CD4-positive, alpha-beta T cell treated with Interleukin-21 for 1 hour (primary cell): ENCODE measurements at places on chromosomes 1 and 21.
A peak's percentile ranks its signal among the peaks of the same experiment; 100 is the strongest.

GRCh38 chr1:197663162-197663953 is 111.9 kb downstream of the DENND1B start:
- no peak for DNase-seq

DNA sequence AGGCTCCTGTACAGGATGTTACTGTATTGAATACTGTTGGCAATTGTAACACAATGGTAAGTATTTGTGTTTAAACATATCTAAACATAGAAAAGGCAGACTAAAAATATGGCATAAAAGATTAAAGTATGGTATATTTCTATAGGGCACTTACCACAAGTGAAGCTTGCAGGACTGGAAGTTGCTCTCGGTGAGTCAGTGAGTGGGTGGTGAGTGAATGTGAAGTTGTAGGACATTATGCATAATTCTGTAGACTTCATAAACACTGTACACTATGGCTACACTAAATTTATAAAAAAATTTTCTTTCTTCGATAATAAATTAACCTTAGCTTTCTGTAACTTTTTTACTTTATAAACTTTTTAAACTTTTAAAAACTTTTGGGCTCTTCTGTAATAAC is 13.7 kb upstream of the TRIM62 start:
- no peak for DNase-seq

GRCh38 chr1:1307261-1307922 is 338 bp downstream of the ACAP3 start:
- no peak for DNase-seq

DNA sequence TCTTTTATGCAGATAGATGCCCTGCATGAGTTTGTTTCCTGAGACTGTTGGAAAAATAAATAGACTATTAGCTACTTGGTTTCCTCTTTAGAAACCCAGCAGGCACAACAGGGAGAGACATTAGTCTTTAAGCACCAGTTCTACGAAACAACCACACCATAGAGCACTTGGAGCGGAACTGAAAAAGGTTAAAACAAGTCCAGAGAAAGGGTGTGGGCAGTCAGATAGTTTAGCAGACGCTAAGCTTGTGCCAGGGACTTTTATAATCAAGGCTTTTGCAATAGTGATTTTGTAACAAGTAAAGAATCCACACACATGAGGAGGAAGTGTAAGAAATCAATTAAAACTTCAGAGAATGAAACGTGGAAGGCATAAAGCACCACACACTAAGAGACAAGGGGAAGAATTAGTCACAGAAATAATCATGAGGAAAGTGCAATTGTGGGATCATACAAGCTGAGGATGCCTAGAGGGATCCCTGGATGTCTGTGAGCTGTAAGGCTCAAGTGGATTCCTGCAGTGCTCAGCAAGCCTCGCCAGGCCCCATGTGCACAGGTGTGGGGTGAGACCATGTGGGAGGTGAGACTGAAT is 37.8 kb upstream of the TLR5 start:
- DNase-seq = peak; percentile 12

DNA sequence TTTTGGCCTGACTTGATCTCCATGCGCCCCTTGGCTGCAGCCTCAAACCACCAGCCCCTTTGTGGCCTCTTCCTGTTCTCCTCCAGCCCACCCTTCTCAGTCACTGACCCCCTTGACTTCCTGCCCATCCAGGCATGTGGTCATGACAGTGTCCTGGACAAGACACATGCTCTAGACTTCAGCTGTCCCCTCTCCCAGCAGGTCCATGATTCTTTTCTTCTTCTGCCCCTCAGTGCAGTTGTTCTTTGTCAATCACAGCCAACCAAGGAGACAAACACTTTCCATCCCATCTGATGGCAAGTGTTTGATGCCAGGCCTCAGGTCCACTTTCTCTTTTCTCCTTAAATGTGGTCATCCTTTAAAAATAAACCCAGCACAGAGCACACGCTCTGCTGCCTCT is 49.7 kb downstream of the SYT6 start:
- no peak for DNase-seq

GRCh38 chr1:110505596-110505995 is 13.4 kb downstream of the KCNA10 start:
- DNase-seq = no peak

GRCh38 chr1:41662765-41663437 is 178.4 kb upstream of the EDN2 start:
- no peak for DNase-seq

GRCh38 chr21:19541602-19542001 is 1138.0 kb upstream of the TMPRSS15 start:
- no peak for DNase-seq

DNA sequence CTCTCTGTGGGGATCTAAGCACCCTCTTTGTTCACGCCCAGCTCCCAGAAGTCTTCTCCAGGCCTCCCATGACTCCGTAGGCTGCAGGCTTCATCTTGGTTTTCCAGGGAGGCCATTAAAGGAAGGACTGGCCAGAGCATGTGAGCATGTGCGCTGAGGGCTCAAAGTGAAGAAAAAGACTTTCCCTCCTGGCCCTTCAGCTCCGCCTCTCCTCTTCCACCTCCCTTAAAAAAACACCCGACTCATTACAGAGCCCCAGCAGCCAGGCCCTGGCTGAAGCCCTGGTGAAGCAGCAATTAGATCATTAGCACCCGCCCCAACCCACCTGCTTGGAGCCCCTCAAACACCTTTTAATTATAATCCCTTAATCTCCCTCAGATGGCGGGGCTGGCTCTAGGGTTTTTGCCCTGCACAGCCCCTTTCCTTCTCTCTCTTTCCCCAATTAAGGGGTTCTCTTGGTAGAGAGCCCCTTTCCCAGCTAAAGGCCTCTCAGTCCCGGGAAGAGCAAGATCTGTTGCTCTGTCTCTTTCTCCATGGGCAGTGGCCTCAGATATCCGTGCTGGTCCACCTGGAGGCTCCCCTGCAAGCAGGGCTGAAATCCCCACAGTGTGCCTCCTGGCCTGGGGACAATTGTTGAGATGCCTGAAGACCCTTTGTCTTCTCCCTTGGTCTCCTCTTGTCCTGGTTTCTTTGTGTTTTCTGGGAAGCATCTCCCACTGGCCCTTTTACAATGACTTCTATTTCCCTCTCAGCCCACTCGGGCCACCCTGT is 30.5 kb downstream of the RHBG start:
- DNase-seq = no peak

DNA sequence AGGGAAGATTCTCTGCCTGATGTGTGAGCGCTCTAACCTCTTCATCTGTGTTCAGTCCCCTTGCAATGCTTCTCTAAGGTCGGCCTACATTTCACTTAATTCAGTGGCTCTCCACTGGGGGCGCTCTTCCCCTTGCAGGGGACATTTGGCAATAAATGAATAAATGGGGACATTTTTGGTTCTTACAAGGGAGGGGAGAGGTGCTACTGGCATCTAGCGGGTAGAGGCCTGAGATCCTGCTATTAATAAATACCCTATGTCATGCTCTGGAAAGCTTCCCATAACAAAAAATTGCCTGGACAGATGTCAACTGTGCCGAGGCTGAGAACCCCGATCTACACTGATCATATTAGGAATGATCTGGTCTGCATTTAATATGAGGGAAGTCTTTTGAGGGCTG is 25.9 kb upstream of the DNAJC11 start:
- peak; percentile 57 for DNase-seq

DNA sequence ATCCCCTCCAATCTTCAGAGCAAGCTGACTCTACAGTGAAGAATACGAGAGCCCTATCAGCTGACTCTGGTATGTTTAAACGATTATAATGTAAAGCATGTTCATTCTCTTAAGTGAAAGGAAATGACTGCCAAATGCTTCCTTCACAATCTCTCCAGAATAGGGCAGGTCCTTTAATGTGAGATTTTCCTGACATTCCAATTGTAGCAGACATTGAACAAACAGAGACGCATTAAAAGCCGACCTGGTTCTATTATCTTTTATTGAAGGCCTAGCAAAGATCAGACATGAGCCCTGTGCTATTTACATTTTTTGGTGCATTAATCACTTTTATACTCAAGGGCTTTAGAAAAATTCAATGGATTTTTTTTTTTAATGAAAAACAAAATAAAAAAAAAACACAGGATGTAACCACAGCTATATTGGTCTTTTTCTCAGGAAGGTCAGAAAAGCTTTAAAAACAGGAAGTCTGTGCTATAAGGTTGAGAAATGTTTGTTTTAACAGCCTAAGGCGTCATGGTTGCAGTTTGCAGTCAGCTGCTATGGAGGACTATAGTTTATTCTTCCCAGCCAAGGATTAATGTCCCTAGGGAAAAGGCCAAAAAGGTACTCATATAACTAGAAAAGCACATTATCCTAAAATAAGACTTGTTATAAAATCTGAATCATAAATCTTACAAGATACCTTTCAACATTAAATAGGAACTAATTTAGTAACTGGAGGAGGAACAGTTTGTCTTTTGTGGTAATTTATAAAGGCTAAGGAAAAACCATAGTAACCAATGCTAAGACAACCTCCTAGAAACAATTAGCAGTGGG is 104.8 kb downstream of the RERE start:
- DNase-seq = peak; percentile 22

GRCh38 chr21:33481314-33481943 is 1.7 kb upstream of the TMEM50B start:
- no peak for DNase-seq

- DNase-seq = no peak
Measured at GRCh38 chr21:45507523-45507875, 34.7 kb downstream of the SLC19A1 start.

DNA sequence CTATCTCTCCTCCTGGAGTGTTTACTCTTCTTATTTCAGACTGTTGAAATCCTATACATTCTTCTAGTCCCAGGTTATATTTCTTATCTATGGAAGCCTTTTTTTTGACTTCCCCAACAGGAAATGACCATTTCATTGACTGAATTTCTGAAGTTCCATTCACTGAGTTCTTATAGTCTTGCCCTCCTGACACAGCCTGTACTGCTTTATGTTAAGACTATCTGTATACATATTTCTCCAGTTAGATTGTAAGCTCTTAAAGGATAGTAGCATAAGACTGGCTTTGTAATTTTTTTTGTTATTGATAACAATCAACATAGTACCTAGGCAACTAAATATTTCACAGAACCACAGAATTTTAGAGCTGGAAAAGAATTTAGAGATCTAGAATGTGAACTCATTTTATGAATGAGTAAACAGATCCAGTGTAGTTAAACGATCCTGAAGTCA is 14.9 kb upstream of the MACF1 start:
- DNase-seq = no peak

GRCh38 chr1:27372022-27372807 is 2.4 kb downstream of the FCN3 start:
- DNase-seq = no peak

DNA sequence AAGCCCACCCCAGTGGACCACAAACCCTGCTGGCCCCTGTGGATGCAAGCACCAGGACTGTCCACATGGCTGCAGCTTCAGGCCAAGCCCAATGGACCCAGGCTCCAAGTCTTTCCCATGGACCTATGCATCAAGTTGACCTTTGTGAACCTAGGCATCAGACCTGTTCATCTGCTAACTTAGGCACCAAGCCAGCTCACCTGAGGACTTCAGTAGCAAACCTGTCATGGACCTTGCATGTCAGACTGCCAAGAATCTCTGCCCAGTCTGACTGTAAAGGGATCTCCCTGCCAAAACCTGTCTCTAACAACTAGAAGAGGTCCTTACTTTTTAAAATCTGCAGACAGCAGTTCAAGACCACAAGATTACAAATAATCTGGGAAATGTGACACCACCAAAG is 37.8 kb downstream of the FMO3 start:
- DNase-seq = no peak

- no peak for DNase-seq
Measured at GRCh38 chr1:26049531-26050247, 3.8 kb upstream of the SLC30A2 start.

- DNase-seq = no peak
Measured at GRCh38 chr1:247542811-247543210, 6.1 kb upstream of the GCSAML start.

- no peak for DNase-seq
Measured at GRCh38 chr1:5985250-5985649, 7.0 kb downstream of the NPHP4 start.

- DNase-seq = no peak
Measured at GRCh38 chr1:211215577-211215976, 43.6 kb upstream of the RCOR3 start.

DNA sequence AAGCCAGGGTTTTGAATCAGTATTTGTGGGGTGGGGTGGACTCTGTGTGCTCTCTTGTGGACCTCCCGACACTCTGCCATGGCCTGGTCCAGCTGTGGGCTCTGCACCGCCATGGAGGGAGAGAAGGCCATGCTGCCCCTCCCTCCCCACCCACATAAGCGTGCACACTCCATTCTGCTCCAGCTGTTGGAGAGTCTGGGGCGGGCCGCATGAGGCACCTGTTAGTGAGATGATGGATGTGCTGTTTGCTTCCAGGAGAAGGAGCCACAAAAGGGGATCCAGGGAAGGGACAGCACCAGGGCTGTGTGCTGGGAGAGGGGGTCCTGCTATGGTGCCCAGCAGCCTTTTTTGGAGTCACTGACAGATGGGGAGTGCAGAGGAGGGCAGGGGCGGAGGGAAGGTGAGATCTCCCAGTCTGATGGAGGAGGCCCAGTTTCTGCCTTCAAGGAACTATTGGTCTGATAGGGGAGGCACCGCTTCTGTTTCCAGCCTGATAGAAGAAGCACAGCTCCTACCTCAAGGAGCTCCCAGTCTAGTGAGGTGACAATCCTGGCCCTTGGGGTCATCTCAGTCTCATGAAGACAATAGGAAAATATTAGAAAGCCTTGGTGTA is 101.5 kb downstream of the ACTL8 start:
- DNase-seq = no peak

GRCh38 chr21:44463724-44464123 is 8.4 kb downstream of the LRRC3 start:
- no peak for DNase-seq

DNA sequence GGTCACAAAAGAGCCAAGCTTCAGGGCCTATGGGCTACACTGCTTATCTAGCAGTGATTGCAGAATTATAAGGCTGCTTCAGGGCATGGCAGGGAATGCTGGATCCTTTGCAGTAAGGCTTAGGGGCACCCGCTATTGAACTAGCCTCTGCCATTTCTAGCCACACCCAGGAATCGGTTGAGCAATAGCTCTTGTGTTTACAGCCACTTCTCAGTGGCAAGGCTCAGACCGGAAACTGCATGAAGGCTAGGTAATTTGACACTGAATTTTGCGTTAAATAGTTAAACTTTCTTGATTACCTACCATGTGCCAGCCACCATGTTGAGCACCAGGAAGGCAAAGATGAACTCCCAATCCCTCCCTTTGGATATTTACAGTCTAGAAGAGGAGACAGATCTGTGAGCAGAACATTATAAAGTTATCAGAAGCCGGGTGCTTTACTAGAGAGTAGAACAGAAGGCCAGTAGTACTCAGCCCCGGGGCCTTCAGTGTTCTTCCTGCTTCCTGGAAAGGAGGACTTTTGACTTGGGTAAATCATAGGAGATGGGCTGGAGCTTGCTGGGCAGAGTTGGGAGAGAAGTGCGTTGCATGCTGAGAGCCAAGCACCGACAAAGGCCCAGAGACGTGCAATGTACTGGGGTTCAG is 98.6 kb upstream of the LPGAT1 start:
- DNase-seq = no peak

GRCh38 chr1:87867626-87868025 is 538.9 kb downstream of the LMO4 start:
- no peak for DNase-seq
